ENCODE measurements at places on chromosomes 5 and 9.

DNA sequence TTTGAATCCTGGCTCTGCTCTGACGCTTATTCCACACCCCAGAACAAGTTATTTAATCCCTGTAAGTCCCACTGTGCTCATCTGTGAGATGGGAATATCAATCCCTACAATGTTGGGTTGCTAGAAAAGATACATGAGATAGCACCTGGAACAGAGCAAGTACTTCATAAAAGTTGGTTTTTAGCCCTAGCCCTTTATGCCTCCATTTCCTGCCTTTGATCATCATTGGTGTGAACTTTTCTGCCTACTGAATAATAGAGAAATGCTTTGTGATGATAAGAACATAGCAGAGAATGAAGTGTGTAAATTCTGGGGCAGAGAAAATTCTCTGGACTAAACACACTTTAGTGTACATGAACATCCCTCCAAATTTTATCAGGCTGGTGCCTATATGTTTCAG, 90.3 kb upstream of the RANBP6 start:
- ATAC-seq: no peak

DNA sequence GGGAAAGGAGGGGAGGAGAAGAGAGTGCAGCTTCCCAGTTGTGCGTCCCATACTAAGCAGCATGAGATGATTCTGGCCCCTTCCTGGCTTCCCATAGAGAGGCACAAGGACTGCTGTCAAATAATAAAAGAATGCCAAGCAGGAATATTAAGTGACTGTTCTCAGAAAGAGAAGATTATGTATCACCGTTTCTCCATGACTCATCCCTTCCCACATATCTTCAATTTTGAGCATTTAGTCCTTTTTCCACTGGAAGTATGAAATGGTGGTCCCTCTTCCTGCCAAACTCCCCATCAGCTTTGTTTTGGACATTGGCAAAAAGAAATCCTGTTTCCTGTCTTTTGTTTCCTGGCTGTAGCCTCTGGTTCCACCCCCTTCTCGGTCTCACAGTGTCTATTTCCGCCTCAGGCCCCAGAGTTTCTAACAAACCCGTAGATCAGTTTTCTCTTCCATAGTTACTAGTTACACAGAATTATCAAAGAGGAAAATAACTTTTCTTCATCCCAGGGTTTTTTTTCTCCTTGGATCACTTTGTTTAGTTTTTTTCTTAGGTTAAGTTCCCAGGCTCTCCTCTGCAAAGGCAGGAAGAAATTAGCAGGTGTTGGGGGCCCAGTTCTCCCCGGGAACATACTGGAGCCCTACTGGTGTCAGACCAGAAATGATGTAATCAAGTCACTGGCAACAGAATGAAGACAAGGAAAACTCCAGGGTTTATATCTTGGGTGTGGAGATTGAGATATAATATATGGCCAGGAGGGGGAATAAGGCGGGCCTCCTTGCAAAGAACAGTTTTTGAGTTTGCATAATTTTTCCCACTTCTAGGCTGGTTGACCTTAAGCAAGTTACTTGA, 26.4 kb upstream of the ARHGAP26 start:
- ATAC-seq: peak; percentile 14

DNA sequence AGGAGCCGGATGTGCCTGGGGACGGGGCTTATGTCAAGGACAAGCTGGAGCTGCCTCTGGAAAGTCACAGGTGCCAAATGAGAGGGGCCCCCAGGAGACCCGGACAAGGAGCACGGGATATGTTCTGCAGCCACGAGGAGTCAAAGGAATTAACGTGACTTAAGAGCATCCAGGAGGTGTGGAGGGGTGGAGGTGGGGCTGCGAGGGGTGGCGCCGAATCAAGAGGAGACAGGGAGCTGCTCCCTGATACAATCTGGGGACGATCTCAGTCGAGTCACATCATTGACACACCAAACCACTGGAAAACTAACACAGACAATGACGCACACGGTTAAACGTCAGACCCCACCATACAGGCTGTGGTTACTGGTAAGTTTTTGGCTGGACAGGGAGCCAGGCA, 10.4 kb downstream of the CCDC127 start:
- no peak for ATAC-seq

- ATAC-seq: no peak
Observed at GRCh38 chr5:31717561-31717960, 78.6 kb downstream of the PDZD2 start.

GRCh38 chr5:92749943-92750342, 831.1 kb downstream of the NR2F1-AS1 start:
- no peak for ATAC-seq

DNA sequence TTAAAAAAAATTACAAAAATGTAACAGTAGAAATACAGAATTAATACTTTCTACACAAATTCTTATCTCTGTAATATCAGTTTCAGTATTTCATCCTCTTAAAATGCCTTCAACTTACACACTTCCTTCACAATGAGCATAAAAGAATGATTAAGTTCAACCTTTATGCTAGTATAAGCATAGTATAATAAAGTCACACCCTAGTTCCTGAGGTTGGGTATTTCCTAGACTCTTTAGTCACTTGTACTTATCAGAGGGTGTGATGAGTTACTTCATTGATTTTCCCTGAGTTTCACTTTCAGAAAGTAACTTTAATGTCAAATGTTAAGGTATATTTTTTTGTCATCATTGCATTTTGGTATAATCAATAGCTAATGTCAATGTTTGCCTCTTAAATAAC, 302.4 kb downstream of the PDE4D start:
- no peak for ATAC-seq

GRCh38 chr5:86894056-86894455, 276.3 kb downstream of the COX7C start:
- no peak for ATAC-seq

DNA sequence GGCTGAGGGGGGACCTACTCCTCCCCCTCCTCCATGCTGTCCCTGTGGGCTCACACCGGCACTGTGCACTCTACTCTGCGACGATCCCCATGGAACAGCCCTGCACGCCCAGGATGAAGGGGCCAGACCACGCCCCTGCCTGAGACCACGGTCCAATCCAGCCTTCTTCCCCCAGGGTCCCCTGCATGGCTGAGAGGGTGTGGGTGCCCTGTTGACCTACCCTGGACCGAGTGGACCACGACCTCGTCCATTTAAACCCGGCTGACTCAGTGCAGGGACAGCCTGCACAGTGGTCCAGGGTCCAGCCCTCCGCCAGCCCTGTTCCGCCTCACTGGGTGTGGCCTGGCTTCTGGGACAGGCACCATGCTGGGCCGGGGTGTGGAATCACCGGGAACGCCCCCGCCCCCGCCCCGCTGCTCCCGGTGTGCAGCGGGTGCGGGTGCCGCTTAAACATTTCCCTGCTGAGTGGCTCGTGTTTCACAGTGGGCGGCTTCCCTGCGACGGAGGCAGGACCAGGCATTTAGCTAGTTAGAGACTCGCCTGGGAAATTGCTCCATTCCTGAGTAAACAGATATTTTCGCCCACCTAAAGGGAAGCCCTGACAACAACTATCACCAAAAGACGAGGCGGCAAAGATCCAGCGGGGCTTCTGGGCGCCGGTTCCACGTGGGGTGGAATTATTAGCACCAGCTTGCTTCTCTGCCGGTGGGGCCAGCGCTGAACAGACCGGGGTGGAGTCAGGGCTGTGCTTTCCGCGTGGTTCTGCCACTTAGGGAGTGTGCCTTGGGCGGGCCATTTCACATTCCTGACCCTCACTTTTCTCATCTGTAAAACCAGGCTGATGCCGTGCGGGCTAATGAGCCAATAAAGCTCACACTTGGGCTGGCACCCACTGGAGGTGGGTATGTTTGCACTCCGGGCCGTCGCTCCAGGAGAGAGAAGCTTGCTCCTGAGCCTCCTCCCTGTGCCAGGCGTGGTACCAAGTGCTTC, 22.6 kb downstream of the DBH start:
- no peak for ATAC-seq

DNA sequence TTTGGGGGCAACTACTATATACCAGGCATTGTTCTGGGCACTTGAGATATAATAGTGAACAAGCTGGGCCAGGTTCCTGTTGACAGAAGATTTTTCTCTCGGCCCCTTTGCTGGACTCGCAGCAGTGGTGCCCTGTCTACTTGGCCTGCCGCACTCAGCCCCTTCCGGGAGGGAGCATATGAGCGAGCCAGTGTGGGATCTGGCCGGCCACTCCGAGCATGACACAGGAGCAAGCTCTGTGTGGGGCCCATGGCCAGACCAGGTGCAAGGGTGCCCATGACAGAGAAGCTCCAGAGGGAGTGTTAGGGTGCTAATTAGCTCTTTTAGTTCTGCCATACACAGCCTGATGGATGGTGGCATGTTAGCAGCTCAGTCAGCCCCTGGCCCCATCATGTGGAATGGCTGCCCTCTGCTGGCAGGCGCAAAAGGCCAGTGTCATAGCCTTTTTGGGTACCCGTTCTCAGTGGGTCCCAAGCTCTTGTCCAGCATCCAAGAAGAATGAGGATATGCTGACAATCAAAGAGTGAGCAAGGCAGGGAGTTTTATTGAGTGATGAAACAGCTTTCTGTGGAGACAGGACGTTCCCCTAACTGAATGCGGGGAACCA, 9.3 kb upstream of the KIF4B start:
- ATAC-seq: no peak

DNA sequence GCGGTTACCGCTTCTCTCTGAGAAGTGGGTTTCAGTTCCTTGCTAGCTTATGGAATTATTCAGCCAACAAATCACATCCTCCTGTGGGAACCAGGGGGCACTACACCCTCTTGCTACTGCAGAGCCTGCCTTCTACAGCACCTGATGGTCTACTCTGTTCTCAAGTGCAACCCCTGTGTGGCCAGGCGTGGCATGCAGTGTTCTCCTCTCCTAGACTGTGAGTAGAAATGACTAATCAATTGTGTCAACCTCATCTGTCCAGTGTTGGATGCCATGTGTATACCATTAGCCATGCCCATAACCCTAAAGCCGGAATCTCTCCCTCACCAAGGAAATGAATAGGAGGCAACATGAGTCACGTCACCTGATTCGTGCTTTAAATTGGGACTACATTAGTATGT, 117.2 kb upstream of the LIFR start:
- no peak for ATAC-seq
